ENCODE measurements at places on chromosomes 7 and 10.

DNA sequence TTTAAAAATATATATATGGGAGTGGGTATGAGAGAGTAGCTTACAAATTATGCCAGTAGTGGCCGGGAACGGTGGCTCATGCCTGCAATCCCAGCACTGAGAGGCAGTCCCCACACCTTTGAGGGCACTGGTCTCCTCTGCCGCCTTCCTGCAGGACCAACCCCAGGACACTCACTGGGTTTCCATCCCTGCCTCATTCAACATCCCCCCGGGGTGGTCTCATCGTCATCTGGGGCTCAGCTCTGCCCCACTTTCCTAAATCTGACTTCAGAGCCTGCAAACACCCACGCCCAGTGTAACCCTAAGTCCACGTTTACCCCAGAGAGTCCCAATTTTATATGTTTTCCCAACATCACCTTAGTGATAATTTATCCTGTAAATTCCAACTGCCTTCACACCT lies 96.5 kb downstream of the DIP2C start:
- DNase-seq = no peak

DNA sequence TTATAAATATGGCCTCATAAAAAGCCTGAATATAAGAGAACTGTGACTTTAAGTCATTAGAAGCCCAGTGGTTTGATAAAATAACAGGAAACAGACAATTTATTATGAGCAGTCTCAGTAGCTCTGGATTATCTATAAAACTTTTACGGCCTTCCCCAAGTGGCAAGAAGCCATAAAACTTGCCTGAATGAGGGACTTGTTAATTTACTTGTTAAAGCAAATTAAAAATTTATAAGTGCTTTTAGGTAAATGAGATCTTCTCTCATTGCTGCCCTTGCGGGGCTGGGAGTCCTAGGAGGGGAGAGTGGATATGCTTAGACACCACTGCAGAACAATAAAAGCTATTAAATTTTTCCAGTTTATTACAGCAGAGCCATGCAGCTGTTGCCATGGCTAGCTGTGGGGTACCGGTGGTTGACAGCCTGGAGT lies 499.9 kb downstream of the AUTS2 start:
- DNase-seq = no peak

DNA sequence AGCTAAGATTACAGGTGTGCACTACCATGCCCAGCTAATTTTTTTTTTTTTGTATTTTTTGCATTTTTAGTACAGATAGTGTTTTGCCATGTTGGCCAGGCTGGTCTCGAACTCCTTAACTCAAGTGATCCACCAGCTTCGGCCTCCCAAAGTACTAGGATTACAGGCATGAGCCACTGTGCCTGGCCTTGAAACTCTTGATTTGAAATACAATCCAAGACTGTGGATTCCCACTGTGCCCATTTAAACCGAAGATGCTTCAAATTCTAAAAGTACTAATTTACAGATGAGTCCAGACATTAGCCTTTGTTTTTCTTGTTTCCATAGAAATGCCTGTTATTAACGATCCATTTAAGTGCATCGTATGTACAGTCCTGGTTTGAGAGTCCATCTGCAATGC lies 130.9 kb downstream of the CACNA2D1 start:
- DNase-seq = no peak

DNA sequence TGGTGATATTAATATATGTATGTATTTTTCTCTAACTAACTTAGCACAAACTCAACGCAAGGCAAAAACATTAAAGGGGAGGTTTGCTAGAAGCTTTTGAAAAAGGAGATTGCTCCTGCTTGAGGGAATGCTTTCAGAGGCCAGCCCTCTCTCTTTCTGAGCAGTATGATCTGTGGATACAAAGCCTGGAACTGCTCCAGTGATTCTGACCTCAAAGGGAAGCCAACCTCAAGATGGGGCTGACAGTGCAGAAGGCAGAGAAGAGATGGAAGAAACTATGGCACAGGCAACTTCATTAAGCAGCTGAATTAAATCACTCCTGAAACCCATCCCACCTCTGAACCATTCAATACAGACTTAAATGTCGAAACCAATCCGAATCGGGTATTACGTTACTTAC lies 102.4 kb downstream of the USP6NL start:
- no peak for DNase-seq

- DNase-seq = no peak
Observed at GRCh38 chr7:4714767-4715409, 32.8 kb downstream of the FOXK1 start.

DNA sequence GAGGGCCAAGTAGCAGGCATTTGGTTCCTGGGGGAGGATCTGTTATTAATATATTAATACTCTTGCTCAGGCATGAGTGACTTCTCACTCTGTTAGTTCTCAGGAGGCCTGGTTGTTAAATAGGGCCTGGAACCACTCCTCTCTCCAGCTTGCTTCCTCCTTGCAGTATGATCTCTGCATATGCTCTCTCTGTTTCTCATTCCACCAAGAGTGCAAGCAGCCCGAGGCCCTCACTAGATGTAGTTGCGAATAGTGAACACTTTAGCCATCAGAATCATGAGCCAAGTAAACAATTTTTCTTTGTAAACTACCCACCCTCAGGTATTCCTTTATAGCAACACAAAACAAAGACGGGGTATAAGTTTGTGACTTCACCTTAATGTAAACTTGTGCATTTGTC lies 784.3 kb downstream of the DNAJB9 start:
- no peak for DNase-seq

GRCh38 chr7:139332697-139333359 lies 8.3 kb upstream of the FMC1 start:
- DNase-seq = no peak

DNA sequence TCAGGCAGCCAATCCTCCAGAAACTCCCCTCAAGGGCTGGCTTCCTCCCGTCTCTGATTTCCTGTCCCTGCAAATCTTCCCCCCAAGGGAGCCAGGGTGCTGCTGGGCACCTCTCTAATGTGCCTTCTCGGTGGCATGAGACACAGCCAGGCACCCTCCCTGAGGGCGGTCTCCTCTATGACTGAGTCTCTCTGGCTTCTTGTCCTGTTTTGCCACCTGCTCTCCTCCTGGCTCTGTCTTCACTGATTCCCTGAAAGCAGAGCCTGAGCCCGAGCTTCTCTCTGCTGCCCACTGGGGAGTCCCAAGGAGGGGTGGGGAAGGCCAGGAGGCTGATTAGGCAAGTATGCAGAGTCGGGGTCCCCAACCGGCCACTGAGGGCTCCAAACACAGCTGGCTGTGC lies 60.4 kb upstream of the INSIG1 start:
- DNase-seq = no peak

GRCh38 chr10:120400601-120401000 lies 56.4 kb upstream of the PLPP4 start:
- no peak for DNase-seq

DNA sequence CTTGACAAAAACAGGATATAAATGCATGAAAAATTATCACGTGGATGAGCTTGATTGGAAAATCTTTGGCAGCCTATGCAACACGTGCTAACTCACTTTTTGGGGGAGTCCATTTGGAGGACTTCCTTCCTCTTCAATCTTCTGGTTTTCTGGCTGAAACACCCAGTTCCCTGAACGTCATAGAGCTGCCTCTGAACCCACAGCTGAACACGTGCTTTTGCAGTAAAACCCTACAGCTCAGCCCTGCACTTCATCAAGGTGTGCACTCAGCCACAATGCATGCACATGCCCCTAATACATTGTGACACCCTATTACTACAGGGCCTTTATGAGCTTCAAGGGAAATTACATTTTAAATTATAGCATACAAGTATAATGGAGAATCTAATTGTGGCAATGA lies 808.7 kb upstream of the AUTS2 start:
- DNase-seq = no peak

DNA sequence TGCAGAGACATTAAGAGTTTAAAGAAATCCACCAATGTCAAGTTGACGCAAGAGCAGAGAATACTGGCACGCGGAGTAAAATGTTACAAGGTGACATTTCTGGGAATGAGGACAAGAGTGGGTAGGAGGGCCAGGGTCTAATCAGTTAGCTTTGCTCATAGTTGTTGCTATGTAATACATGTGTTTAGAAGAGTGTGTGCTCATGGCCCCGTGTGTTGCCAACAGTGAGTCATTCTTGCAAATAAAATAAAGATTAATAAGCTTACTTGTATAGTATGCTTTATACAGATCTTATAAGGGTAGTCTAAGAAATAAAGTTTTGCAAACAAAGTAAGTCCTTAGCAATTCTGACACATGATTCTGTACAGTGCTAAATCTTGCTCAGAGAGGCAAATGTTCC lies 64.5 kb downstream of the DNMBP start:
- DNase-seq = no peak

GRCh38 chr7:77765481-77765880 lies 32.8 kb downstream of the TMEM60 start:
- no peak for DNase-seq

DNA sequence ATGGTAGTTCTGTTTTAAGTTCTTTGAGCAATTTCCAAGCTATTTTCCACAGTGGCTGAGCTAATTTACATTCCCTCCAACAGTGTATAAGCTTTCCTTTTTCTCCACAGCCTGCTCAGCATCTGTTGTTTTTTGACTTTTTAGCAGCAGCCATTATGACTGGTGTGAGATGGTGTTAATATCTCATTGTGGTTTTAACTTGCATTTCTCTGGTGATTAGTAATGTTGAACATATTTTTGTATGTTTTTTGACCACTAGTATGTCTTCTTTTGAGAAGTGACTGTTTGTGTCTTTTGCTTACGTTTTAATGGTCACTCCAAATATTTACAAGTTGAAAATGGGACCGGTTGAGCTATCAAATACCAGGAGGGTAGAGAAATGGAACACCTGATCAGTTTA lies 20.4 kb downstream of the GNG11 start:
- no peak for DNase-seq

- DNase-seq = no peak
Observed at GRCh38 chr7:113281223-113281622, 162.9 kb upstream of the SMIM30 start.

DNA sequence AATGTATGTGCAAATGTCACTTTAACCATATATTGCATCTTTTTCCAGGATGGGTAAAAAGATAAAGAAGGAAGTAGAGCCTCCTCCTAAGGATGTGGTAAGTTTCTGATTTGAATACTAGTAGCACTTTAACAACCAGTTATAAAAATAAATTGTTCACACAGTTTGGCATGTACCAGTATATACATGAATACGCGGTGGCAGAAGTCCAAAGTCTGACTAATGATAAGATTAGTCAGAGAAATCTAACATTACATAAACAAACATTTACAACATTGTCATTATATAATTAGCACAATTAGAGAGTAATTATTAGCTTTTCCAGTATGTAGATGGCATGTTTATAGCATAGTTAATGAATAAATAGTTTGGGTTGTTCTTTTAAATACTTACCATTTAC lies 4.1 kb downstream of the ARMC3 start:
- no peak for DNase-seq

- DNase-seq = no peak
Observed at GRCh38 chr10:33833566-33833965, 499.1 kb upstream of the NRP1 start.

DNA sequence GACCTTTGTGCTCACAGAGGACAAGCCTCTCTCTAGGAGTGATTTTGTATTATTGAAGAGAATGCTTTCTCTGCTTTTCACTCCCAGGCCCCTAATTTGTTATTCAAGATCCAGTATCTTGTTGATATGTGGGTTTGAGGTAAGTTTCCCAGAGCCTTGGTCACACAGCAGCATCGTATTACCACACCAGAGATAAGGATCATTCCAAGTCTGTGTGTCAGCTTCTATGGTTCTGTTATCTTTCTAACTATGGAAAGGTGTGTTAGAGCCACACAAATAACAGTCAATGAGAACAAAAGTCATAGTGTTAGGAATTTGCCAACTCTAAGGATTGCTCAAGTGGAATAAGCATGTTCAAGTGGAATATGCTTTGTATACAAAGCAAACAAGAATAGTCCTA lies 1208.3 kb downstream of the GATA3 start:
- no peak for DNase-seq

DNA sequence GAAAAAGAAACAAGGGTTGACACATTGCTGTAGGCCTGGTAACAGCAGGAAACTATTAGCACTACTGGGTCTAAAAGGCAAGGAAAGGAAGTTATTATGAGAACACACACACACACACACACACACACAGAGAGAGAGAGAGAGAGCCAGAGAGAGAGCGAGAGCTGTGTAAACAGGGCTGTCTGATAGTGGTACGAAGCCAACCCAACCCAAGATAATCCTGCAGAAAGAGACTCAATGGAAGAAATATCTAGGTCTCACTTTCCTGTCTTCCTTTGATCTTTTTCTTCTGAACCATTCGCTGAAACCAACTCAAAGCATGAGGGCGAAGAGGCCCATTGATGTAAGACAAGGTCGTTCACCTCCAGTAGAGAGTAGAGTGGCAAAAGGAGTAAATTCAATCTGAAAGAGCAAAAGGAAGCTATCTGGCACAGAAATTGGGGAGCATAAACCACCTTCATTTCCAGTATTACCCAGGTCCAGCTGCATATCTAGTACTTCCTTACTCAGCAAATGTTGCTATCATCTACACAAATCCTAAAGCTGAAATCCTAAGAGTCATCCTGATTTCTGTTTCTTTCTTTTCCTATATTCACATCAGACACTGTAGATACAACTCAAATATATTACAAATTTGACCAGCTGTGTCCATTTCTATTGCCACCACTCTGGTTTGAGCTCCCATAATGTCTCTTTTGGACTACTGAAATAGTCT lies 110.2 kb downstream of the TMEM26 start:
- no peak for DNase-seq

- no peak for DNase-seq
Observed at GRCh38 chr10:34145715-34146114, 669.4 kb downstream of the PARD3 start.

GRCh38 chr7:143288836-143289235 lies 685 bp downstream of the CASP2 start:
- no peak for DNase-seq

DNA sequence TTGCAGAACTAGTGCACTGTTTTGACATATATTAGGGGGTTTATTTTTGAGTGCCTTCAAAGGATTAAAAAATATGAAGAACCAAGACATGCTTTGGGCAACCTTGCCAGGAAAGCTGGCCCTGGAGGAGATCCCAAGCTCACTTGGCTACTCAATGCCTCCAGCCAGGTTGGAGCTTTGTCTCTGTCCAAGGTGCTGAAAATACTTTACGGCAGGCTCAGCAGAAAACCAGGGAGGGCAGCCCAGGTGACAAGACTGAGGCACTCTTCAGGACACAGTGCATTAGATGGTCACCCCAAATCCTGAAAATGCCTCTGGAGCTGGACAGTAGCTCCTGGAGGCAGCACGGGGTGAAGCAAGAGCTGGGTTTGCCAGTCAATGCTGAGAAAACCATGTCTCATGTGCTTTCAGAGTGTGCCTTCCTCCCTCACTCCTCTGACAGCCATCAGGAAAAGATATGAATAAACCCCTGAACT lies 5.8 kb upstream of the KCNH2 start:
- no peak for DNase-seq

GRCh38 chr10:48667960-48668590 lies 16.6 kb upstream of the WDFY4 start:
- no peak for DNase-seq

DNA sequence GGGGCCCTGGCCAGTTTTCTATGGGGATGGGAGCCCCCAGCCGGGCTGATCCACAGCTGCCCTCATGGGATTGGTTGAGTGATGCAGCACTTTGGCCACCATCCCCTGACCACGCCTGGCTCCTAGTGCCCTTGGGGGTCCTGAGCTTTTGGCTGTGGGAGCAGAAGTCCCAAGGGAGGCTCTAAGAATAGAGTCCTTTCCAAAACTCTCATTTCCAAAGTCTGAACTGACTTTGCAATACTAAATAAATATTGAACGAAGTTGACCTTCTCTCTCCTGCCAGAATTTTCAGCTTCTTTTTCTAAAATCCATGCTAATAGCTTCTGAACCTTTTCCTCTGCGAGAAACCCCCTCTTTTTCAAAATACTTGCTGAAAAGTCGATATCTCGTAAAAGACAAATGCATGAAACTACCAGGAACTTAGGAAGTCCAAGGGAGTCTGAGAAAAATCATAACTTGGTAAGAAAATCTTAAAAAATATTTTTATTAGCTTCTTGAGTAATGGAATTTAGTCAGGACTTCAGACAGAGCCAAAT lies 62.7 kb upstream of the IGFBP3 start:
- DNase-seq = no peak

All from iPS-NIHi11 (cell line).